Activated CD4-positive, alpha-beta T cell treated with anti-CD3 and anti-CD28 coated beads, Interleukin-2, amount 10 ng/mL, durations not matched to agents 24 days and 14 days (primary cell): ENCODE measurements at places on chromosomes 13 and 19. TPM values are rescaled to one million over a fixed set of nuclear protein-coding genes. Genes with fewer than 3 reads are reported as not detected.
A peak's percentile ranks its signal among the peaks of the same experiment; 100 is the strongest.

ICAM3 gene
- total RNA-seq, result 104 and 108 TPM in 2 replicates

DNA sequence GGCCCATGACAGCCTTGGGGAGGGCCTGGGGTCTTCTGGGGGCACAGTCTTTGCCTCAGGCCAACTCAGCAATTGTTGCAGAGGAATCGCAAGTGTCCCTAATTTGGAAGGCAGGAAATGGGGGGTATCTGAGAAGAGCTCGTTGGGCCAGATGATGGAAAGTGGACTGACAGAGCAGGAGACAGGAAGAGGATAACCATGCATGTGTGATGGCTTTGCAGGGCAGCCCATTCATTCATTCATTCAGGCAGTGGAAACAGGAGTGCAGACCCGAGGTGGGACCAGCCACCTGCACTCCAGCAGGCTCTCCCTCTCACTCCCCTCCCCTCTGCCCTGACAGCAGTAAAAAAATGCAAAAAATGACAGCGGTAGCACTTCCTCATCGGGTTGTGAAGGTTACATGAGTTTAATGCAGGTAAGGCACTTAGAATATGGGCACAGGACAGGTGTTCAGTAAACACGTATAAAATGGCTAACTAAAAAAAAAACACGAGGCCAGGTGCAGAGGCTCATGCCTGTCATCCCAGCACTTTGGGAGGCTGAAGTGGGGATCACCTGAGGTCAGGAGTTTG is 5.0 kb upstream of the TMEM147 start:
- no peaks in the 10 kb centered on the region for H3K27me3 ChIP-seq
- H3K4me3 ChIP-seq, result no peak overlapping the region
- DNase-seq, result no peak
- peaks cover 8% of the 10 kb centered on the region for H3K4me1 ChIP-seq

GRCh38 chr13:30577401-30577852 is 40.3 kb upstream of the USPL1 start:
- H3K27ac ChIP-seq, result no peak overlapping the region
- peak; percentile 76 for DNase-seq
- peaks cover 16% of the 10 kb centered on the region for H3K27me3 ChIP-seq
- H3K36me3 ChIP-seq, result no peaks in the 10 kb centered on the region
- no peak overlapping the region for H3K4me3 ChIP-seq
- H3K4me1 ChIP-seq, result peaks cover 26% of the 10 kb centered on the region

DNA sequence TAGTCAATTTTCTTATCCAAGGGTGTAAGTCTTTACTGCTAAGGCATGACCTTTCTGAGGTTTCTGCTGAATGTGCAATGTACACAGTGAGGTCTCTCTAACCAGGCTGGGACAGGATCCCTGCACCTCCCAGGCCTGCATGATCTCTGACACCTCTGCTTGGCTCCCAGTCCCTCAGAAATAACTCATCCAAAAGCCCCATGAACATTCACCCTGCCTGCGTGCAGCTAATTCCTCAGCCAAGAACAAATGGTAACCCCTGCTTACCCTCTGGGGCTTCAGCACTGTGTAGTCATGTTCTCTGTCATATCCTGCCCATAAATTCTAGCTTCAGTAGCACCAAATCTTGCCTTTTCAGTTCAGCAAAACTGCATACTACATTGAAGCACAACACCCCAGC is 1146.3 kb upstream of the MIR17HG start:
- no peak overlapping the region for H3K4me3 ChIP-seq
- no peak for DNase-seq
- no peaks in the 10 kb centered on the region for H3K36me3 ChIP-seq
- no peaks in the 10 kb centered on the region for H3K27me3 ChIP-seq
- H3K4me1 ChIP-seq, result no peaks in the 10 kb centered on the region

ZNF681 gene
- total RNA-seq, result 2.6 and 3.0 TPM in 2 replicates

NTF4 gene
- total RNA-seq, result not detected in 2 replicates

FGF9 gene
- total RNA-seq, result 0.40 and 0.54 TPM in 2 replicates

DNA sequence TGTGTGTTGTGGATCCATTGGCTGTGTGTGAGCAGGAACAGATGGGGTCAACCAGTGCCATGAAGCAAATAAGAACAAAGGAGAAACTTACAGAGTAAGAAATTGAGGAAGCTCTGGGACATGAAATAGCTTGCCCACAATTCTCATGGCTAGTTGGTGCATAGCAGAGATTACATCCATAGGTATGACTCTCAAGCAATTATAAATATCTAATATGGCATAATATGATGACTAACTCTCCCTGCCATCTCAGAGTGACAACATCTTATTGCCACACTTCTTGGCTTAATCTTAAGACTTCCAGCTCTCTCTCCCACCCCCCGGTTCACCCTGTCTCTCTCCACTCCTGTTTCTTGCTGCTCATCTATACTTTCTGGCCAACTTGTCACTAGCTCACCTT is 53.3 kb downstream of the OXGR1 start:
- no peak overlapping the region for H3K4me3 ChIP-seq
- H3K27me3 ChIP-seq, result no peaks in the 10 kb centered on the region
- no peaks in the 10 kb centered on the region for H3K4me1 ChIP-seq
- no peak for DNase-seq
- no peaks in the 10 kb centered on the region for H3K36me3 ChIP-seq

- no peak for DNase-seq
- no peak overlapping the region for H3K4me3 ChIP-seq
- no peaks in the 10 kb centered on the region for H3K4me1 ChIP-seq
- no peaks in the 10 kb centered on the region for H3K36me3 ChIP-seq
- H3K27me3 ChIP-seq, result no peaks in the 10 kb centered on the region
- H3K27ac ChIP-seq, result no peak overlapping the region
Measured at GRCh38 chr13:85500696-85501256, 298.4 kb downstream of the SLITRK6 start.

DNA sequence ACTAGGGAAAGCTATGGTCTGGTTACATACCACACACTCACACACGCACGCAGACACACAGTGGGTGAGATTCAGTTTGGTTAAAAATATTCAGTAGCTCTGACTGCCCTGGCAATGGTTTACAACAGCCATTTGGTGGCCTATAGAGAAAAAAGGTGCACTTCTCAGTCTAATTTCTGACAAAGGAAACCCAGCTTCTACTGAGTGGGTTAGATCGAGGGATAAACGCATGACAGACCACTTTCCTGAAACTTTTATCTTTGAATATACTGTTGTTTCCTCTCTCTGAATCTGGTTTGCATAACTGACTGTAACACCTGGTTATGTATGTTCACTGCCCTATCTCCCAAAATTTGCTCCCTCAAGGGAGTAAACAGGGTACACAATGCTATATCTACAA is 2.5 kb downstream of the LIG4 start:
- peak overlapping the region; percentile 10 for H3K4me3 ChIP-seq
- no peak overlapping the region for H3K27ac ChIP-seq
- H3K27me3 ChIP-seq, result no peaks in the 10 kb centered on the region

- no peak for DNase-seq
- H3K4me1 ChIP-seq, result no peaks in the 10 kb centered on the region
- no peaks in the 10 kb centered on the region for H3K27me3 ChIP-seq
- no peaks in the 10 kb centered on the region for H3K36me3 ChIP-seq
- H3K4me3 ChIP-seq, result no peak overlapping the region
Measured at GRCh38 chr13:65907666-65908525, 1322.2 kb downstream of the PCDH9 start.

- peaks cover 62% of the 10 kb centered on the region for H3K4me1 ChIP-seq
- H3K4me3 ChIP-seq, result peak overlapping the region; percentile 95
- H3K27ac ChIP-seq, result peak overlapping the region; percentile 95
- DNase-seq, result peak; percentile 92
- H3K27me3 ChIP-seq, result no peaks in the 10 kb centered on the region
Measured at GRCh38 chr19:29672933-29673336, 7.7 kb downstream of the PLEKHF1 start.

CRB3 gene
- 0.26 and 0.33 TPM in 2 replicates for total RNA-seq

- no peaks in the 10 kb centered on the region for H3K36me3 ChIP-seq
- H3K27ac ChIP-seq, result no peak overlapping the region
- H3K4me1 ChIP-seq, result no peaks in the 10 kb centered on the region
Measured at GRCh38 chr19:5397804-5398692, 57.2 kb upstream of the ZNRF4 start.

MUC16 gene
- total RNA-seq, result not detected in 2 replicates

KLF12 gene
- total RNA-seq, result 20.3 and 21.7 TPM in 2 replicates

DNA sequence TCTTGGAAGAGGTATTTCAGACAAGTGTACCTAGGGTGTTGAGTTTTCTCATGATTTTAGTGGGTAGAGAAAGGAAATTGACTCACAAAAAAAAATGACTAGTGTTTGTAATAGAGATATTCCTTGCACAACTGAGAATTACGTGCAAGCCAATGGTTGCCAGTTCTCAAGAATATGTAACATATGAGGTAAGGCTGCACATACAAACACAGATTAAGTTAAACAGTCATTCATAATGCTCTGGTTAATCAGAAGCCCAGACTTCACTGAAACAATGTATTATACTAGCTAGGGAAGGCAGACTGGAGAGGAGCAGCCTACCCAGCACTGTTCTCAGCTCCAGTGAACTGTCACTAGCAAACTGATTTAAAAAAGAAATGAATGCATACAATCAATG is 418.3 kb downstream of the DIAPH3 start:
- no peaks in the 10 kb centered on the region for H3K36me3 ChIP-seq
- H3K27ac ChIP-seq, result no peak overlapping the region
- no peak overlapping the region for H3K4me3 ChIP-seq
- no peaks in the 10 kb centered on the region for H3K4me1 ChIP-seq
- H3K27me3 ChIP-seq, result no peaks in the 10 kb centered on the region
- DNase-seq, result no peak

PROZ gene
- total RNA-seq, result not detected in 2 replicates
